Ecto neural progenitor cell (in vitro differentiated cells): ENCODE measurements at places on chromosomes 5 and 9.

DNA sequence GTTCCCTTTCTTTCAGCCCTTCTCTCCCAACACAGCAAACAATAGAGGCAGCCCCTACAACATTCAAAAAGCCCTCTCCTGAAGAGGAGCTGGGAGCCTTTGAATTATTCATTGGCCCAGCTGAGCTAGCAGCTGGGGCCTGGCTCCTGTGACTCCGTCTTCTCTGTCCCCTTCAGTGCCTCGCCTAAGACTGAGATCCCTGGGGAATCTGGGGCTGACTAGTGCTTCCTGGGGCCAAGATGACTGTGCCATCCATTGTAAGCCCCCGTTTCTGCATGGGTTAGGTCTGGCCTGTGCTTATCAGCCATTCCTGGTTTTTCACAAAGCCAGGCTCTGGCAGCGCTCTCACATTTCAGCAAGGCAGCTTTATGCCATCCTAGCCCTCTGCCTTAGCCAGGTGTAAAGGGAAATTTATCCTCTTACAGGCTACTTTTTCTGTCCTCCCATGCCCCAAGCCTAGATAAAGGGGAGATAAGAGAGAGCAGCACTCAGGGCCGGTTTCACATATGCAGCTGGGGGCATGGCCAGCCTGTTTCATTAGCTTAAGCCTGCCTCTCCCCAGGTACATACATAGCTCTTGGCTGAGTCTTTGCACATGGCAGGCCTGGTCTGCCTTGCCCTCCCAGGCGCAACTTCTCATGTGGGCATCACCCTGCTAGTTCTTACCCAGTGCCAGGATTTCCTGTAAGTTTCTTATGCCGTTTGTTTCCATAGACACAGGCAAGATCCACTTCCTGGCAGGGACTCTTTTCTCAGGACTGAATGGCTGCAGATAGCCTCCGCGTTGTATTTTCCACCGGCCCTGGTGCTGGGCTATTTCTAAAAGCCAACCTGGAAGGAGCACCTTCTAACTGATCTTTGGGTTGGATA, 15.8 kb downstream of the PTPA start:
- peak; percentile 68 for DNase-seq

DNA sequence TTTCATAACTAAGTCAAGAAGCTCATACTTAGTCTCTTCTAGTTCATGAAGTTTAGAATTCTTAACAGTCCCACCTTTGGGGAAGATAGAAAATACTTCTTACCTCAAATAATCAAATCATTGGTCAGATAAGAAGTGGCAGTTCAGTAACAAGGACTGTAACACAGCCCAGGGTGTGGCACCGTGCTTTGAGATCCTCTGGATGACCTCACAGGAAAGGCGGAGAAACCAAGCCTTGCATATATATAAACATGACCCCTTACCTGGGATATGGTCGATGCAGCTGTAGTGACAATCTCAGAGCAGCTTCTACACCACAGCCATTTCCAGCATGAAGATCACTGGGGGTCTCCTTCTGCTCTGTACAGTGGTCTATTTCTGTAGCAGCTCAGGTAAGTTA, at the start of gene SPINK7:
Gene SPINK7 (plus strand): TSS at position 271 of the 400 bp plus-strand sequence. CDS start 61 bp downstream, at position 332.
- DNase-seq, result no peak

- no peak for DNase-seq
Observed at GRCh38 chr5:88389338-88390095, 120.9 kb upstream of the TMEM161B start.

- no peak for DNase-seq
Observed at GRCh38 chr9:91676046-91676445, 252.4 kb upstream of the NFIL3 start.

DNA sequence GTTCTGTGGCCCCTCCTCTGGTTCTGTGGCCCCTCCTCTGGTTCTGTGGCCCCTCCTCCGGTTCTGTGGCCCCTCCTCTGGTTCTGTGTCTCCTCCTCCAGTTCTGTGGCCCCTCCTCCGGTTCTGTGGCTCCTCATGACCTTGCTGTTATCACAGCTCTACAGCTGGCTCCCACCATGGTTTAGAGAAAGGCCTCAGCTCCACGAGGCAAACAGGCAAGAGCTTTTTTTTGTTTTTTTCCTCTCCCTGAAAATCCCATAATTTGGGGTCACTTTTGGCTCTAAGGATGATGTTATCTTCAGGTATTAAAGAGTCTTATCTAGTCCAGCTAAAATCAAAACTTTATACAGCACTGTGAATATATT, 31.8 kb downstream of the C5orf15 start:
- no peak for DNase-seq

- no peak for DNase-seq
Observed at GRCh38 chr5:68332556-68332955, 117.0 kb downstream of the PIK3R1 start.

- no peak for DNase-seq
Observed at GRCh38 chr9:120569556-120569955, 10.4 kb downstream of the CDK5RAP2 start.

GRCh38 chr5:177393990-177394389, 6.5 kb downstream of the PFN3 start:
- DNase-seq, result no peak

GRCh38 chr9:135123126-135123772, 35.8 kb downstream of the OLFM1 start:
- DNase-seq, result no peak

DNA sequence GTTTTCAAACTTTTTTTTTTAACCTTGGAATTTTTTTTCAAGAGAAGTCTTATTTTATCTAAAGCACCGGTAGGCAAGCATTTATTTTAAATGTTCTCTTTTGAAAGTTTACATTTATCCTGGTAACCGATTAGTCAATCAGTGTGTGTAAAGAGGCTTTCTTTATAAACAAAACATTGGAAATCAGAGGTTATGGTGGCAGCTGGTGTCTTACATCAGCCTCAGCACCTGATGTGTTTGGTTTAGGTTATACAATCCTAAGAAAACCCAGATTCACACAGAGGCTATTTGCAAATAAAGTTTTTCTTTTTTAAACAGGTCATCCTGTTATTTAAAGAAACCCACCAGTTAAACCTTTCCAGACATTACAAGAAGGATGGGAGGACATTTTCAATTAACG, 173.3 kb upstream of the GDNF start:
- DNase-seq, result no peak

DNA sequence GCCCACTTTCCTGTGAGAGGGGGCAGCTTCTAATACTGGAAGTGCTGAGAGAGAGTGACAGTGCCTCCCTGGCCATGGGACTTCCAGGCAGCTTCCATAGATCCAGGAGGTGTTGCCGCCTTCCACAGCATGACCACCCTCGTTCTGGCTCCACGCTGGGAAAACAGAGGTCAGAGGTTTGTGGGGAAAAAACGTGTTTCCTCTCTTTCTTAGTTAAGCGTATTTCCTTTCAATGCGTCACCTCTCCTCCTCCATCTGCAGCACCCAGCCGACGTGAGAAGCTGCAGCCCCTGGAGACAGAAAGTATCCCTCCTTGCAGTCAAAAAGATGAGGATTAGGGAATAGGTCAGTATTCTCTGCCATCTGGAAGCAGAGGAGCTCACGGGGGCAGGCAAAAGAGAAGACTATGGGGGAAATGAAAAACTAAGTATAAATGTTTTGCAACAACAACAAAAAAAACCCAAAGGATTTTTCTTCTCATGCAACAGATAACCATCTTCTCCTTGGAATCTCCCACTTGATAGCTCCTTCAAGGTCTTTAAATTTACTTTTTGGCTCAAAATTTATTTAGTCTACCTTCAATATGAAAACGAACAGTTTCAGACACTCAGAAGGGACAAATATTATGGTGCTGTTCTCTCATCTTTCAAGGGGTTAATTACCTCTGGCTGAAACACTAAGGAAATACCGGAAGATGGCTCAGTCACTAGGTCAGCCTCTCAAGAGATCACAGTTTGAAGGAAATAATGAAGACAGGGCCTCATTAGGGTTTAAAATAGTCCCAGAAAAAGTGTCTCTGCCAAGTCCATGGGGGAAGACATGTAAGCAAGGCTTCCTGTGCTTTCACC, 38.0 kb downstream of the MTMR12 start:
- no peak for DNase-seq

GRCh38 chr5:42672925-42673324, 83.7 kb upstream of the CCDC152 start:
- DNase-seq, result no peak

DNA sequence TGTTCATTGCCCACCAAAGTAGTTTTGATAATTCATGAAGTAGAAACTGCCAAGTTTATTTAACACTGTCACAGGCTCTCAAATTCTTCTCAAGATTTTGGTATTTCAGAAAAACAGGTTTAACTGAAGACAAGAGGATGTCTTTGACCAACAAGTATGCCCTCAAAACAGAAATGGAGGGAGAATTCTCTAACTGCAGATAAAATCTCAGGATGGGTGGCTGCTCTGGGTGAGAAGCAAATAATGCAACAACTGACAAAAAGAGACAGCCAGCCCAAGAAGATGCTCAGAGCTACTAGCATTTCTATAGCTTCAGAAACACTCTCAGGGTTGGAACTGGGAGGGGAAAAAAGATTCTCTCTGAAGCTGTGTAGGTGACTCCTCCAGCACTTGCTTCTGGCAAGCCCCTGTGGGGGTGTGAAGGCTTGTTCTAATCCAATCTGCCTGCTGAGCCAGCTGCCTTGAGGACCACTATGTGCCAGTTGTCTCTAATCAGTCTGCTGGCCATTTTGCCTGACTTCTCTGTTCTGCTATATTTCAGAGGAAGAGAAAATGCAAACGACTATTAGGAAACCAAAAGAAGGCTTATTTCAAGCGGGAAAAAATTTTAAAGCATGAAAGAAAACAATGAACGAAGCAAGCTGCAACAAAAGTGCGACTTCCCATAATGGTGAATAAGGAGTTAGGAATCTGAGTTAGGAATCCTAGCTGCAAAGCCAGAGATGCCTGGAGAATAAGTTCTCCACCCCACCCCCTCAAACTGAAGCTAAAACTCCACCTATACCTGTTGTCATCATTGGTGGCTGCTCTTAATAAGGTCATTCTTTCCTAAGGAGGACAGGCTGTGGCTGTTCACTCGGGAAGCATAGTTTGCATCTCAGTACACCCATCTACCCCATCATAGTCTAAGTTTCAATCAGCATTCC, 147.5 kb downstream of the GNAQ start:
- no peak for DNase-seq

DNA sequence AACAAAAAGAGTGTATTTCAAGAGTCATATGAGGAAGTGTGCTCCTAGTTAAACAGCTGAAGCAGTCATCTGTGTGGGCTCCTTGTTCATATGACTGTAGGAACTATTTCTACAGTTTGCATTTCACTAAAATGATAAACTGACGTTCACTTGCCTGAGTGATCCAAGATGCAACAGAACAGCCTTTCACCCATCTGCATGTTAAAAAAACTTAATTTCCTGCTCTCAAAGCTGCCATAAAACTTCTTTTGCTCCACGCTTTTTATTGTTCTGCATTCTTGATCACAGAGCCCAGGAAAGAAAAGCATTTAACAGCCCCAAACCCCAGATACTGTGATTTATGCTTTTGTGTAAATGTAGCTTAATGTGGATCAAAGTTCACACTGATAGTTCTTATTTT, 43.9 kb downstream of the ZNF608 start:
- DNase-seq, result no peak

DNA sequence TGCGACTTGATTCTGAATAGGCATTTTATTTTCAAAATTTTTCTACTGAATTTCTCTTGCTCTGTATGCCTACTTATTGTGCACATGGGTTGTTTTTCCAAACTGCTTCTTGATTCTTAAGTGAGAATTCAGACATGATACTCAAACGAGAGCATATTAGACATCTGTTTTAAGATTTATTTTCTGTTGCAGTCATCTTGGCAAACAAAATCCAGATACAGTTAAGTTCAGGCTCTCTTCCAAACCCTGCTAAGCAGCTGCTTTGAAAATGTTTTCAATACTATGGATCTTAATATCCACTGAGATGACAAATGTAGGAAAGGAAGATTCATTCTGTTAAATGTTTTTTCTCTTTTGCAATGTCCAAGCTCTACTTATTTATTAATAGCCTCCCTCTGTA, 4.5 kb downstream of the TMEM215 start:
- DNase-seq, result no peak

DNA sequence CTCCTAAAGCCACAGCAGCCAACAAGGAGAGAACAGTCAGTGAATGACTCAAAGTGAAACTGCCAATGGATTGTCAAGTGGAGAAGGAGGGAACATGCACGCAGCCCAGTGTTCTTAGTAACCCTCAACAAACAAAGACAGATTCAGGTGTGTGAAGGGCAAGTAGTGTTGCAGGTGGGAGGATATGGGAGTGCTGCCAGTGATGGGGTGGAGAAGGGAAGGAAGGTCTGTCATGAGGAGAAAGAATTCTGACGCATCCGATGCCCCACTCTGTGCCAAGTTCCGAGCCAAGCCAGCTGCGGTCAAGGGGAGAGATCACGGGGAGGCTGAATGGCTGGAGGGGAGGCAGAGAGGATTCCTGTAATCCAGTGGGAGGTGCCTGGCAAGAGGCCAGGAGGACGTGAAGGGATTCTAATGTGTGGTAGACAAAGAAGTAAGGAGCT, 56.5 kb downstream of the CAST start:
- no peak for DNase-seq

DNA sequence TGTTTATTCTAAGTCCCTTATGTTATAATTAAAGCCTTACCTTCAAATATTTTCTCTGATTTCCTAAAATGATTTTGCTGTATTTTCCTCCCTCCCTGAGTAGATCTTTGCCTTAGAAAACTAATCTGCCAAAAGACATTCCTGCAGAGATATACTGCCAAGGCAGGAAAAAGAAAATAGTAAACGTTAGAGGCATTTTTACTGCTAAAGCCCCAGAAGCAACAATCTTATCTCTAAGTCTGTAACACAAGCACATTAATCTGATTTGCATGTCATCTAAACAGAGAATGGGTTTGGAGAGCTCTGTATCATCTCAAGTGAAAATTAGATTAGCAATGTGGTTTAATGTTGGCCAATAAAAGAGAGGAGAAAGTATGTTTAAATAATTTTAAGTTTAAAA, 847.7 kb downstream of the MAT2B start:
- DNase-seq, result no peak

DNA sequence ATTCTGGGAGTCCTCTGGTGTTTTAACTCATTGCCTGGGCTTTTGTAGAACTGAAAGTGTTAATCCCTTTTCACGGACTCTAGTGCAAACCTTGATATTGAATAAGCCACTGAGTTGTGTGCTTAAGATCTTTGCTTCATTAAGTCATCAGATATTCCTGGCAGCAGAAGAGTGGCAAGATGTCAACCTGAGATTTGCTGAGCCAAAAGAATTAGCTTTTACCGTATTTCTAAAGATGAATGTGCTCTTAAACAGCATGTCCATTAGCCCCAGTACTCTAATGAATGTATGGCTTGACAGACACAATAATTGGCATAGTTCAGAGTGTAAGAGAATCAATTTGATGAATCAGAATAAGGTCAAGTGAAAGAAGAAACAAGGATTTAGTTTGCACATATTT, 87.2 kb upstream of the CDH6 start:
- no peak for DNase-seq

DNA sequence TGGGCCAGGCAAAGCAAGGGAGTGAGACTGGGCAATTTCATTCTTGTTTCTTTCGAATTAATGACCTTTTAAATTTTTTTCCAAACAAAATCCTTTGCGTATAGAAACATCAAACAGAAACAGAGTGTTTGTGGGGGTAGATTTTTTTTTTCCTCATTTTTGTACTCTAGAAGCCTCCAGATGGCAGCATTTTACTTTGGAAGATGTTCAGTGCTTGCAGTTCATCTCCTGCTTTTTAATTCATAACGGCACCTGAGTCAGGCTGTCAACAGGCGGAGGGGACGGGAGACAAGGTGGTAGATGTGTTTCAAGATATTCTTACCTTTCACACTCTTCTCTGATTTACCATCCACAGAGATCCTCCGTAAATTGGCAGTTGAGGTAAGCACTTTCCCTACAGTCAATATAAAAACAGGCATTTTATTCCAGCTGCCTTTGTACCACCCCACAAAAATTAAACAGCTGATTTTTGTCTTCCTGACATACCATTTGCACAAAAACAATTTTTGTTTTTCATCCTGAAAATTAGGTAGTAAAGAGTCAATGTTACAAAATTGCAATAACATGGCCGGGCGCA, 99.5 kb upstream of the FBXL17 start:
- DNase-seq, result no peak
